ENCODE measurements at places on chromosomes 6 and 20.

- DNase-seq, result no peak
Measured at GRCh38 chr6:168584671-168585070, 143.7 kb downstream of the SMOC2 start.

DNA sequence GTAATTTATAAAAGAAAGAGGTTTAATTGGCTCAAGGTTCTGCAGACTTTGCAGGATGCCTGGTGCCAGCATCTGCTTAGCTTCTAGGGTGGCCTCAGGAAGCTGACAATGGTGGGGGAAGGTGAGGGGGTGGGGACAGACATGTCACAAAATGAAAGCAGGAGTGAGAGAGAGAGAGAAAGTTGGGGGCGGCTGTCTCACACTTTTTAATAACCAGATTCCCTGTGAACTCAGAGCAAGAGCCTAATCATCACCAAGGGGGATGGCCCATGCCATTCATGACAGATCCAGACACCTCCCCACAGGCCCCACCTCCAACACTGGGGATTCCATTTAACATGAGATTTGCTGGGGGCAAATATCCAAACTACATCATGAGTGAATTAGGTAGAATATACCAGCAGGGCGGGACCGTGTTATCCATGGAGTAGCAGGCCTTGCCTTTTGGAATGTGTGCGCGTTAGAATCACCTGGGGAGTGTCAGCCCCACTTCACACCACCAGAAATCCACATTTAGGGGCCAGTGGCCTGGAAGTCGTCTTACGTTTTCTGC lies 258.8 kb downstream of the CDH4 start:
- DNase-seq, result no peak

DNA sequence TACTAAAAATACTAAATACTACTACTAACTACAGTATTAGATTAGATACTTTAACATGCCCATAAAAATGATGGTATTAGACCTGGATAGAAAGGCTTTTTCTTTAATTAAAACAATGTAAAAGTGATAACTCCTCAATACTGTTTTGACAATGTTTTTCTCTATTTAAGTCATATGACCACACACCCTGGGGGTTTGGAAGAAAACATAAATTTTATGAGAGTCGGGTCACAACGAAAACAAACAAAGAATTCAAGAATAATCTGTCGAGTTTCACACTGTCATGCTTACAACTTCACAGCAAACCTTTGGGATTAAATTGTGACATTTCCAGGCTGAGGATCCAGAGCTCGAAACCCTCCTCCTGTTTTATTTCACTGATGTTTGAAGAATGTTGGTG lies 107.4 kb upstream of the SOX4 start:
- DNase-seq, result no peak

- DNase-seq, result no peak
Measured at GRCh38 chr20:14991023-14991422, 653.6 kb upstream of the FLRT3 start.

DNA sequence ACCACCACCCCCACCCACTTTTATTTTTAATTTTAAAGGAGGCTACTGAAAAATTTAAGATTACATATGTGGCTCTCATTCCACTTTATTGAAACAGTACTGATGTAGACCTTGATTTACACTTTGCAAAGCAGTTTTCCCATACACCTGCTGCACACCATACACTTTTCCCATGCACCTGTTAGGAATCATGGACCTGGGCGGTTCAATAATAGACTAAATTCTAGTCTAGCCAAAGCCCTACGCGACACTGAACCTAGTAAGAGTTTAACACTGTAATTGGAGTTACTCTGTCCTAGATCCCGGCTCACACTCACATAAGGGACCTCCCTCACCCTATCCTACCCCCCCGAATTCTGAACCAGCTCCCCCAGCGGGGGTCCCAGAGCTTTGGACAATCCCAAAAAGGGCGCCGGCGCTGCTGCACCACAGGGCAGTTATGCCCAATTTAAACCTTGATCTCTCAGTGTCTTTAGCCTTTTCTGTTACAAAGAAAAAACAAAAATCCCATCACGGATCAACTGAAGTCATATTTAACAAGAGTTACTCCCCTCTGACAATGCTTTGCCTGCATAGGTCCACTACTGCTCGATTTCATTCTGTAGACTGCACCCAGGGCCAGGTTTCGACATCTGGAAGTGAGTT lies 2.4 kb upstream of the GCLC start:
- no peak for DNase-seq

DNA sequence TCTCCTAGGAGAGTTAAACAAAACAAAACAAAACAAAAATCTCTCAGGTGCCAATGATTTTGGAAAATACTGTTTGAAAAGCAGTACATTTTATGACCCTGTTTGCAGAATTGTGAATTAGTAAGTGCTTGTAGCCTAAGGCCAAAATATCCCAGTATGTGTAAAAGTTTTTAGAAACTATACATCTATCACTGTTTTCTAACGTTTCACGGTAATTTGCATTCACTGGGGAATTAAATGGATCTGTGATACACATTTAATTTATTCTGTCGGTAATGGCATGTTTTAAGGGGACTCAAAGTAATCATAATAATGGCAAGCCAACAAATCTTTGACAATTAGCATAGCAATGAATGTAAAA lies 95.6 kb upstream of the FAM184A start:
- no peak for DNase-seq

DNA sequence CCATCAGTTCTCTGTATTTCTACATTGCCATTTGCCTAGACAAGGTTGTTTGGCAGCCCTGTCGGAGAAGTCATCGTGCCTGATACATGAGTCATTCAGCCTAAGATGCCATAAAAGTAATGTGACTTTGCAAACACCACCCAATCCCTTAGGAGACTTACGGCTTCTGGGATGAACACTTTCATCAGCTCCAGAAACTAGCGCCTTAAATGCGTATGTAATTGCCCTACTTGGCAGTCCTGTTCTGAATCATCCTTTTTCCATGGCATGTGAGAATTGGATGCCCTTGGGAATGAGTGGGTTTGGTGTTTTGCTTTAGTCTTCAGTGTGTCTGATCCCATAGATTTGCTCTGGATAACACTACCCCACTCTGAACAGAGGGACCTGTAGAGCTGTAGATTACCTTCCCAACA lies 158.5 kb downstream of the SASH1 start:
- DNase-seq, result no peak

- no peak for DNase-seq
Measured at GRCh38 chr20:54717983-54718382, 242.6 kb downstream of the DOK5 start.

DNA sequence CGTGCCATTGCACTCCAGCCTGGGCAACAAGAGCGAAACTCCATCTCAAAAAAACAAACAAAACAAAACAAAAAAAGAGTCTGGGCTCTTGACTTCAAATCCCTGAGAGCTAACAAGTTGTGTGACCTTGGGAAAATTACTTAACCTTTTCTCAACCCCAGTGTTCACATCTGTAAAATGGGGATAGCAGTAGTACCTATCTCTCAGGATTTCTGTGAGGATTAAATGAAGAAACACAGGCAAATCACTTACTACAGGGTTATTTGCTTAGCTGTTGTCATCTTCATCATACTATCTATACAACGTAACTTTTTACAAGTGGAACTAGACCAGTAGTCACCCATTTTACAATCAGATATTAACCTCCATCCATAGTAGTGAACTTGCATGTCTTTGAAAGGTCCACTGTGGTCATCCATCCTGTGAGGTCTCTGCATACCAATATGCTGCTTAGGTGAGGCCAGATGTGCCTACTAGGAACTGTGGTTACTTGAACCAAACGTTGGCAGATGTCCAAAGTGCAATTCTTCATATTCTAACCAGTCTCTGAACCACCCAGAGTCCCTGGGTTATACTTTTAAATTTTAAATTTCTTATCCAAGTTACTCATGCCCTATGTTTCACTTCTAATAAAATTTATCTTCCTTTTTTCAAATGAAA lies 128.9 kb upstream of the BEND3 start:
- DNase-seq, result no peak

GRCh38 chr6:111909238-111909637 lies 36.0 kb upstream of the FYN start:
- DNase-seq, result no peak

- DNase-seq, result peak; percentile 74
Measured at GRCh38 chr6:142946924-142947713, 2.1 kb upstream of the HIVEP2 start.

DNA sequence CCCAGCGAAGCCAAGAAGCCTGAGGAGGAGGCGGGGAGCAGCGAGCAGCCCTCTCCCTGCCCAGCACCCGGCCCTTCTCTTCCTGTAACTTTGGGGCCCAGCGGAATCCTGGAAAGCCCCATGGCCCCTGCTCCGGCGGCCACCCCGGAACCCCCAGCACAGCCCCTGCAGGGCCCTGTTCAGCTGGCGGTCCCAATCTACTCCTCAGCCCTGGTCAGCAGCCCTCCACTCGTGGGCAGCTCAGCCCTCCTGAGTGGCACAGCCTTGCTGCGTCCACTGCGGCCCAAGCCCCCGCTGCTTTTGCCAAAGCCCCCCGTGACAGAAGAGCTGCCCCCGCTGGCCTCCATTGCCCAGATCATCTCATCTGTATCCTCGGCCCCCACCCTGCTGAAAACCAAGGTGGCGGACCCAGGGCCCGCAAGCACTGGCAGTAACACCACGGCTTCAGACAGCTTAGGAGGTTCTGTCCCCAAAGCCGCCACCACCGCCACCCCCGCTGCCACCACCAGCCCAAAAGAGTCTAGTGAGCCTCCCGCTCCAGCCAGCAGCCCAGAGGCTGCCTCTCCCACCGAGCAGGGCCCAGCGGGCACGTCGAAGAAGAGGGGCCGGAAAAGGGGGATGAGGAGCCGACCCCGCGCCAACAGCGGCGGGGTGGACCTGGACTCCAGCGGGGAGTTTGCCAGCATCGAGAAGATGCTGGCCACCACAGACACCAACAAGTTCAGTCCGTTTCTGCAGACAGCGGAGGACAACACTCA lies 81.9 kb downstream of the SSR1 start:
- no peak for DNase-seq

DNA sequence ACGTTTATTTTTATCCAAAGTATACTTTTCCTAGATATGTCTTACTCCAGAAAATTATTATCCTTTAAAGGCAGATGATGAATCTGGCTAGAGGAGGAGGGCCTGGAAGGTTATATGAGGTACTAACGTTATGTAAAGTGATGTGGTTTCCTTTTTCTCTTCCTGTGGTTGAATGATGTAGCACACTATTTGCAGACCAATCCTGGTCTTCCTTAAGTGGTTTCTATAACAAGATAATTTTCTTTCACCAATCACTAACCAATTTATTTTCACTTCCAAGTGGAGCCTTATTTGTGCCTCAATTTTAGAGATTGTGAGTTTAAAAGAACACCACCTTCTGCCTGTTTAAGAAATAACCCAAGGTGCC lies 154.6 kb upstream of the SOX4 start:
- no peak for DNase-seq

DNA sequence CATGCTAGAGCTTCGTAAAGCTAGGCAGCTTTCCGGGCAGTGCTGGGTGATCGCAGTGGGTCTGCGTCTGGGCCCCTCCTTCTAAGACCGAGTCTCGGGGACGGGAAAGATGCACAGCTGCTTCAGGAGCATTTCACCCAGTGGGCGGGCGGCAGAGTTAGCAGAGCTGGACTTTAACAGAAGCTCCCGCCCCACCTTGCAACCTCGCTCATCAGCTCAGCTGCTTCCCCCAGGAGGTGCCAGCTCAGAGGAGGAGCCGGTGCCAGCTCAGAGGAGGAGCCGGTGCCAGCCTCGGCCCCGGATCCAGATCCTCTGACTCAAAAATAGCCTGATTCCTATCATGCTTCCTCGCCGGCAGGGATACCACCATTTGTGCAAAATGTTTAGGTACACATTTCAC lies 94.5 kb upstream of the RPS6KA2 start:
- no peak for DNase-seq

DNA sequence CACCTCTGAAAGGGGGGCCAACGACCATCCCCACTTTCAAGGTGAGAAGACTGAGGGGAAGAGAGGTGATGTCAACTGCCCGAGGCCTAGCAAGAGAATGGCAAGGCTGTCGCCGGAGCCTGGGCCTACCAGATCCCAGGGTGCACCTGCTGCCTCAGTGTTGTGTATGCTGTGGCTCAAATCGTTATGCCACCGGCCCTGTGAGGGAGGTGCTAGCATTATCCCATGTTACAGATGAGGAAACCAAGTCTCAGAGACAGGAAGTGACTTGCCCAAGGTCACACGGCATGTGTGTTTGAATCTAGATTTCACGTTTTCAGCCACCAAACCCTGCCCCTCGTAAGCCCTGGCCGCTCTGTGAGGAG lies 152.5 kb downstream of the CEBPB start:
- no peak for DNase-seq

GRCh38 chr6:145112711-145113148 lies 622.6 kb downstream of the EPM2A start:
- DNase-seq, result no peak

GRCh38 chr6:146946559-146946958 lies 257.7 kb upstream of the STXBP5 start:
- DNase-seq, result no peak

DNA sequence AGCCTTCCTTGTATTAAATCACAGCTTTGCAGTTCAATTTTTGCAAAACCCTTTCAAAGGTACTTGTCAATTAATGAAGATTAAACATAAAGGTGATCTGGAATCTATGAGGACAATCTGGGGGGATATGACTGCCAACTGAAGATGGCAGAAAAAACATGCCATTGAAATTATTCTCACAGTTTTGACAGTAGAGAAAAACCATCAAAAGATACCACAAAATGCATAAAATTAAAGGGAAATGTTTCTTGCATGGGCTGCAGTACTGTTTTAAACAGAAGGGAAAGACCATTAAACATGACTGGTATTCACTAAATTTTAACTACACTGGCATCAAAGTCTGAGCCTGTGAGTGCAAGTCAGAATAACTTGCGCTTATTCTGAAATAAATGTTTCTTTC lies 194.2 kb downstream of the ATXN1 start:
- DNase-seq, result no peak

DNA sequence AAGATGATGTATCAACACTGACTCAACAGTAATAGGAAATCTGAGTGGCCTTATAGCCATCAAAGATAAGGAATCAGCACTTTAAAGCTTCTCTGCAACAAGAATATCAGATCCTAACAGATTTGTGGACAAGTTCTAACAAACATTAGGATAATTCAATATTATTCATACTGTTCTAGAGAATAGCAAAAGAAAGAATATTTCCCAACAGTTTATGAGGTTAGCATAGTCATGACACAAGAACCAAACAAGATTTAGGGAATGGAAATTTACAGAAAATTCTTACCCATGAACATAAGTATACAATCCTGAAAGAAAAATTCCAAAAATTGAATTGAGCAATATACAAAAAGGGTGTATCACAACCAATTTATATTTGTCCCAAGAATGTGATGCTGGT lies 64.3 kb upstream of the BTBD3 start:
- no peak for DNase-seq

- DNase-seq, result no peak
Measured at GRCh38 chr20:32433311-32434021, 75.3 kb downstream of the ASXL1 start.

DNA sequence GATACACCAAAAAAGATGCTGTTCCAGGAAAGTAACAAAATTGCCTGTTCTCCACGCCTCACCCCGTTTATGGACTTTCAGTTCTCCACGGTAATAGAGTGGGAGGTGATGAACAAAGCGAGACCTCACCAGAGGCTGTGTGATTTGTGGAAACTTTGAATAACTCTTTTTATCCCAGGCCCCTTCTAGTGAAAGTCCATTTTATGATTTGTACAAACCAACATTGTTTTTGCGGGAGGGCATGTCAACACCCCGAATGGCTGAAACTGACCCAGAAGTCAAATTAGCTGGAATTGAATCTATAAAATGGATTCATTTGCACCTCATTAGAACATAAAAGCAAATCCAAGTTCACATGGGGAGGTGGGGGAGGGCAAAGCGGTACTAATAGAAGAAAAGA lies 517.8 kb downstream of the CDH26 start:
- DNase-seq, result no peak

Measured in ecto neural progenitor cell (in vitro differentiated cells).